Activated CD4-positive, alpha-beta T cell treated with anti-CD3 and anti-CD28 coated beads, Interleukin-2, amount 10 ng/mL, durations not matched to agents 24 days and 14 days (primary cell): ENCODE measurements at places on chromosomes 4 and X.

DNA sequence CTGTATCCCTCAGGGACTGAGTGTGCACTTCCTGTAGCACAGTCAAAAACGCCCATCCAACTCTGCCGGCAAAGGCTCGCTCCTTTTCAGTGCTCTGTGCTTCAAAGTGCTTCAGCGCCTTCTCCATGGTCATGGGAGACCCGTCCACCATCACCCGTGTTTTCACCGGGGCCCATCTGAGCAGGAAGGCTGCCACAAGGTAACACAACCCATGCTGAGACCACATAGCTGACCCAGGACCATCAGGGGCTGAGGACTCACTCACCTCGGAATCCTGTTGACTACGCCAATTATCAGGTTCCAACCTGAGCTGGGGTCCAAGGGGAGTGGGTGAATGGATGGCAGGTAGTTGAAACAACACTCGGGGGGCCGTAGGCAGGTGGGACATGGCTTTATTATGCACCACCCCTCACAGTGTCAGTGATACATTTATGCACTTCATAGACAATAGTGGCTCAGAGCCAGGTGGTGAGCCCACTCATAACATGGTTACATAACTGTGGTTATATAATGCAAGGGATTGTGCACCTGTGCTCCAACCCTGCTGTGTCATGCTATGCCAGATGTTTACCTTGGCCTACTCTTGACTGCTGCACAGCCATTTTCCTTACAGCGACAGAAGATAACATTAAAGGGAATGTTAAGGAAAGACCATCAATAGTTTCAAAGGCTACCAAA is 227.8 kb downstream of the ADGRL3 start:
- DNase-seq: no peak

DNA sequence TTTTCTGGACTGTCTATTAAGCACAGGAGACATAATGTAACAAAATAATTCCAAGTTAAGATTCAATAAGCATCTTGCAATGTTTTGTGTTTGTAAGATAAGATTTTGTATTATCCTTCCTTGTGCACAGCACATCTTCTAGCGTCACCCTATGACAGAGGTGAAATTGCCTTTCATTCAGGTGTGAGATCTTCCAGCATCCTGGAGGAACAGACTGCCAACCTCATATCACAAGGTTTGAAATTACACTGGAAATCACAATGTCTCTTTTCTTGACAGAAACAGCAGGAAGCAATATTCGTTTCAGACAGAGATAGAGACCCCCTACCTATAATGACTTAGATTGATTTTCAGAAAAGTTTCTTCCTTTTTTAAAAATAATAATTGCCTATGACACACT is 668.6 kb downstream of the GABRG1 start:
- no peak for DNase-seq

- DNase-seq: no peak
Measured at GRCh38 chr4:174255374-174255773, 28.1 kb downstream of the FBXO8 start.

DNA sequence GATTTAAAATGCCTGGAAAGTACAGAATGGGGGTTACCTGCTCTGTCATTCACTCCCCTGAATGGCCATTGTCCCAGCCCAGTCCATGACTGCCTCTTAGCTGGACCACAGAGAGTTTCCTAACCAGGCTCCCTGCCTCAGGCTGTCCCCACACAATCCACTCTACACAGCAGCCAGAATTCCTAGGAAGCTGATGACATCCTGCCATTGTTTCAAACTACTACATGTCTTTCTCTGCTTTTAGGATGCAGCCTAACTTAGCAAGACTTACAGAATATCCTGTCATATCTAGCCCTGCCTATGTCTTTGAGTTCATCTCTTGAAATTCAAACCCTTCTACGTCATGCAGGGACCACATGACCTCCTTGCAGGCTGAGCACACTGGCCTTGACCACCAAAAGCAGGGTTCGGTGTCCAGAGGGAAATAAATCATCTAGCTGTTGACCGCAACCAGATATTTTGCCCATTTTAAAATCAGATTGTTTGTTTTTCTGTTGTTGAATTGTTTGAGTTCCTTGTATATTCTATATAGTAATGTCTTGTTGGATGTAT is 16.1 kb upstream of the CRMP1 start:
- DNase-seq: no peak

DNA sequence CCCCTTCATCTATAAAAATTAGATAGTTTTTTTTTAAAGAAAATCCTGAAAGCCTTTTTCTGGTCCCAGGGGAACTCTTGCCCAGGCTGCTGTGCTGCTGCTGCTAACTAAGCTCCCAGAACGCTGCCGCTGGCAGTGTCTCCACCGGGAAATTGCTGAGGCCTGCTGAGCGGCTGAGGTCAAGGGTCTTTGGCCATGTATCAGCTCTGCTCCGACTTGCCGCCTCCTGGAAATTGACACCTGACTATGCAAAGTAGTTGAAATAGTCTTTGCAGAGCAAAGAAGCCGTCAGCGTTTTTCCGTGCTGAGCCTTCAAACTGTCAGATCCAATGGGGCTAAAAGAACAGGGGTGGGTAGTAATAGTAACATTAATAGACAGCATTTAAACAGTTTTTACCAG is 839 bp downstream of the QDPR start:
- peak; percentile 59 for DNase-seq

GRCh38 chr4:147096667-147097604 is 151.3 kb upstream of the TTC29 start:
- DNase-seq: no peak

- no peak for DNase-seq
Measured at GRCh38 chr4:155509555-155509954, 132.8 kb upstream of the MAP9 start.

DNA sequence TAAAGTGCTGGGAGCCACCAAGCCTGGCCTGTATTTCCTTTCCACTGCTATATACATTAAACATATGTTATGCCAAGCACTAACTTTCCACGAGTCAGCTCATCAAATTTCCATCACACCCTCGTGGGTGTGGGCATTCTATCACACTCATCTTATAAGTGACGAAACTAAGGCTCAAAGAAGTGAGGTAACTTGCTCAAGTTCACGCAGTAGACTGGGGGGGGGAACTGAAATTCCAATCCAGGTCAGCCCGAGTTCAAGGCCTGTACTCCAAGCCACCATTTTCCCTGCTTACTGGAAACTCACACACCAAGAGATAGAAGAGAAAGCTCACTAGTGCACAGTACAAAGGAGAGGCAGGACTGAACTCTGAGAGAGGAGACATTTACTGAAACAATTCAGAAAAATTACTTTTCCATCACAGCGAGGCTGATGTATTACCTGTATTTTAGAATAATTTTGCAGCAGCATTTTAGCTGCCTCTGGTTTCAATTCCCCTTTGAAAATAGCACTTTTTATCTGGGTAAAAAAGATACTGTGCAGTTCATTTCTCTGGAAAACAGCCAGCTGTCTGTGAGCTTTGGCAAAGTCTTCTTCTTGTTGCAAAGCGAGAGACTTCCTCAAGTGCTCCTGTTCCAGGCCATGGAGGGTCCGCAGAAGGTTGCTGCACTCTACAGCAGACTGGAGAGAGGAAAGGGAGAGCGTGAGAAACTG is 76.8 kb downstream of the EVC2 start:
- DNase-seq: no peak
